Activated T-cell treated with anti-CD3 and anti-CD28 coated beads, Interleukin-2, amount 50 U/mL, for 72 hours (primary cell): ENCODE measurements at places on chromosomes 2 and 18. TPM values are rescaled to one million over a fixed set of nuclear protein-coding genes. Genes with fewer than 3 reads are reported as not detected.

Gene TEX44
- not detected for total RNA-seq

Gene ZNF2
- 4.7 TPM for total RNA-seq

Gene PSMA8
- 1.9 TPM for total RNA-seq

Gene PSTPIP2
- total RNA-seq = 30.1 TPM

Gene AMER3
- not detected for total RNA-seq

Gene PAPOLG
- 22.9 TPM for total RNA-seq

Gene LIMS3
- total RNA-seq = 1.3 TPM

Gene DHX57
- 21.7 TPM for total RNA-seq

Gene DLX1
- not detected for total RNA-seq

Gene GLB1L
- total RNA-seq = 3.4 TPM

Gene MIB1
- 45.4 TPM for total RNA-seq

Gene LONRF2
- total RNA-seq = 0.10 TPM

Gene ZNF396
- total RNA-seq = 3.8 TPM

Gene KCNJ3
- not detected for total RNA-seq

Gene EPAS1
- 50.8 TPM for total RNA-seq

Gene SPIRE1
- total RNA-seq = 7.4 TPM

Gene SMYD1
- not detected for total RNA-seq

Gene ZNF892
- total RNA-seq = 4.1 TPM

Gene FSHR
- not detected for total RNA-seq

Gene CDCA7
- total RNA-seq = 87.2 TPM

Gene DPP10
- not detected for total RNA-seq

Gene RUFY4
- 0.84 TPM for total RNA-seq

Gene MOCOS
- total RNA-seq = 1.2 TPM

Gene C2orf81
- total RNA-seq = 4.9 TPM

Gene CDH19
- total RNA-seq = not detected

Gene TUBA3E
- total RNA-seq = not detected

Gene ME2
- 72.3 TPM for total RNA-seq

Gene TUBA4B
- not detected for total RNA-seq

Gene IL36A
- total RNA-seq = not detected

Gene FHOD3
- 0.28 TPM for total RNA-seq

Gene TTC39C
- 41.3 TPM for total RNA-seq
